ENCODE measurements at places on chromosomes 6 and 20.

DNA sequence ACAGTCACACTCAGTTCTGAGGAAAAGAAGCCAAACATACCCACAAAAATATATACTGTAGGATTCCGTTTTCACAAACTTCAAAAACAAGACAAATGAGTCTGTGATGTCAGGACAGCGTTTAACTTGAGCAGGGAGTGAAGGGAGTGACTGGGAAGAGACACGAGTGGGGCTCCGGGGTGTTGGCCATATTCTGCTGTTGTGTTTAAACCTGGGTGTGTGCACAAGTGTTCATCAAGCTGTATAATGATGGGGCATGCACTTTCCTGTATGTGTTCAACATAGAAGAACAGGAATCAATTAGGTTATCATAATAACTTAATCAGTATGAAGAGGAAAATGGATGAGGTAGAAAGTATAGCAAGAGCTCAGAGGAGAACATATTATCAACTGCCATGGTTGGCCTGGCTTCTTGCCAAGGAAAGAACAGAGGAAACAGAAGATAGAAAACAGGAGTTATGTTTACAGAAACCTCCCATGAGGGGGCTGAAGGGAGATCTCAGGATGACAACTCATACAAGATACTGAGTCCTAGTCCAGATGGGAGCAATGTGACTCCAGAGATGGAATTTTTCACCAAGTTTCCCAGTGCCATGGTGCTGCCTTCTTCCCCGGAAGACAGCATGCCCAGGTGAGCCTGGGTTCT is 15.1 kb upstream of the AFDN start:
- DNase-seq, result no peak

DNA sequence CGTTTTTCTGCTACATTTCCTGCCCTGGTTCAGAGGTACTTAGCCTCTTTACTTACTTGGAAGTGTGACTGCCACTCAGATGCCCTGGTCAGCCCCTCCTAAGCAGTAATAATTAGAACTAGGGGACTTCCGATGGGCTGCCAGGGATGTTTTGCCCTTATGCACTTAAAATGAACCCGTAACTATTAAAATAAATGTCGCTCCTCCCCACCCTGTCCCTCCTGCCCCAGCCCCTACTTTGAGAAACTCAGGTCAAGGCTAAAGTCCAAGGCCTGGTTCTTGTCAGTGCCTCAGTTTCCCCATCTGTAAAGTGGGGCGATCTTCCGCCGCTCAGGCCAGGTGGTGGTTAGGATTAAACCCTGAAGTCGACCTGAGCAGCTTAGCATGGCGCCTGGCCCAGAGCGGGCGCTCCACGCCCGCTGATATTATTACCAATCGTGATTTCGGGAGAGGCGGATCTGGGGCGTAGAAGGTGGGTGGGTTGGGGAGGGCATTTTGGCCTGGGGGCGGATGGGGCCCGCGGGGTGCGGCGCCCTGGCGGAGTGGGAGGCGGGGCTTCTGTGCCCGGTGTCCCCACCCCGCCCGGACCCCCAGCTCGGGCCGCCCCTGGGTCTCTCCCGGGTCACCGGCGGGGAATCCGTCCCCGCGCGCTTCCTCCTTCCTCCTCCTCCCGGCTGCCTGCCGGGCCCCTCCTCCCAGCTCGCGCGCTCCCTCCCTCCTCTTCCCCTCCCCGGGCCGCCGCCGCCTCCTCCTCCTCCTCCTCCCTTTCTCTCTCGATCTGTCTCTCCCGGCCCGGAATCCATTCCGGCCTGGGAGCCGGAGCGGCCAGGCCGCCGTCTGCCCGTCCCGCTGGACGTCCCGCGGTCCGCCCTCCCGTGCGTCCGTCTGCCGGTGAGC is at the start of gene SRC:
TSS of gene SRC (plus strand) at position 802 of the 897 bp plus-strand sequence. CDS start 38,014 bp downstream, outside the sequence.
- DNase-seq, result peak; percentile 21

- no peak for DNase-seq
Observed at GRCh38 chr6:4790158-4790899, 14.1 kb downstream of the CDYL start.

- no peak for DNase-seq
Observed at GRCh38 chr6:126447367-126447766, 107.5 kb downstream of the CENPW start.

DNA sequence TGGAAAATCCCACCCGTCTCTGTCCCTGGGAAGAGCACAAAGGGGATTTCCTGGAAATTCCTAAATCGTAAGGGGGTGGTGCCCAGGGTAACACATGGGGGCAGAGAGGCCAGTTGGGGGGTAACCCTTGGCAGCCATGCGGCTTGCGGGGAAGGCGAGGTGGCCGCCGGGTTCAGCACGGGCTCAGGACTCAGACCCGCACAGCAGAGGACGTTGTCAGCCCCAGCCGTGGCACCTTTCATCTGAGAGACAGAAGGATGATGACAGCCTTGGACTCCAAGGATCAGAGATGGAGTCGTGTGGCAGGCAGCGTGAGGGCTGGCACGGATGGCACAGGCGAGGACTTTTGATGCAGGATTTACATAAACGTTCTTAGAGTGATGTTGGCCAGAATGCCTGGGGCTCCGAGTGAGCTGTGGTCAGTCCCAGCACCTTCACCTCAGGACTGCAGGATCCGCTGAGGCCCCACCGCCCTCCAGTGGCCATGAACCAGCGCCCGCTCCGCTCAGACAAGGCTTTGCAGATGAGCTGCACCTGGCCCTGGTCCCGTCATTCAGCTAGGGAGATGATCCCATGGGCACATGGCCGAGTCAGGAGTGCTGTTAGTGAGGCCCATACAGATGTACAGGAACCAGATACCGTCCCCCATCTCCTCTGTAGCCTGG is 190.3 kb downstream of the TAF4 start:
- DNase-seq, result no peak

- no peak for DNase-seq
Observed at GRCh38 chr6:125944896-125945295, 11.7 kb upstream of the HINT3 start.

DNA sequence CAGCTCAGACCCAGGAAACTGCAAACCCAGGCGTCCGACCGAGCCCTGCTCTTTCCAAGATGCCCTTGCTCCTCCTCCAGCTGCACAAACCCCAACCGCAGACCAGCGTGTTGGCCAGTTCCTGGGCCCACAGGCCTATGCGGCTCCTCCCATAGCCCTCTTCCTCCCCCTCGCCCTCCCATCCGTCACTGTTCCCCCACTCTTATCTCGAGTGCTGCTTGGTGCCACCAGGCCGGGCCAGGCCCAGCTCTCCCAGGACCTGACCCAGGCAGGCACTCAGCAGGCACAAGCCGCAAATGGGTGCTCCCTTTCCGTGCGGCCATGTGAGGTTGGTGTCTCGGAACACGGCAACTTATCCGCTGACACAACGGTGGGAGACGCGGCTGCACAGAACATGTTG is 28.6 kb downstream of the ADRM1 start:
- no peak for DNase-seq

DNA sequence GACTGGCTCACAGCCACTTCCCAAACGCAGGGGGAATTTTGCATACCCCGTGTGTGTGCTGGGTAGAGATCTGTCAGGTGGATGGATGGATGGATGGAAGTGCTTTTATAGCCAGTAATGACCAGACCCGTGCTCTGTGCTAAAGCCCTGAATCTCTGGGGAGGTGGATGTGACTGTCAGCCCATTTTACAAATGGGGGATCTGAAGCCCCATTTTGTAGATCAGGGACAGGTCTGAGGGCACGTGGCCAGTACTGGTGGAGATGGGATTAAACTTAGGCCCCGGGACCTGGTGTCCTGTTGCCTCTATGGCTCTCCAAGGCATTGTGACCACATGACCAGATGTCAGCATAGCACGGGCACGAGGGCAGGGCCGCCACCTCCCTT is 38.2 kb upstream of the ZBP1 start:
- no peak for DNase-seq

DNA sequence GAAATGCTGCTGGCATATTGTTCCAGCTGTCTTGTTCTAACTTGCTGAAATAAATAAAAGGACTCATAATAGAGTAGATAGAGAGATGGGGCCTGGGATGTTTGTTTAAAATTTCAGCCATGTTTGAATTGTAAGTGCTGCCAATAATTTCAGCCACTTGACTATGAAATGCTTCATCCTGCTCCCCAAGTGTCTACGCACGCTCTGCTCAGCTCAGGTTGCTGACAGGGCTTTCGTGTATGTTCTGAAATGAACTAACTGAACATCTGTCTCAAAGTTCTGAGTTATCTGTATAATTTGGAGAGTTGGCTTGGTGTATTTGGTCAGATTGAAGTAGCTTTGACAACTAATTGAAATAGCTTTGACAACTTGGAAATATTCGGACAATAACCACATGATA is 387.8 kb downstream of the BMP2 start:
- peak; percentile 5 for DNase-seq

GRCh38 chr6:138965971-138966370 is 22.1 kb downstream of the REPS1 start:
- no peak for DNase-seq

- DNase-seq, result no peak
Observed at GRCh38 chr20:10467681-10468339, 32.7 kb downstream of the SLX4IP start.

DNA sequence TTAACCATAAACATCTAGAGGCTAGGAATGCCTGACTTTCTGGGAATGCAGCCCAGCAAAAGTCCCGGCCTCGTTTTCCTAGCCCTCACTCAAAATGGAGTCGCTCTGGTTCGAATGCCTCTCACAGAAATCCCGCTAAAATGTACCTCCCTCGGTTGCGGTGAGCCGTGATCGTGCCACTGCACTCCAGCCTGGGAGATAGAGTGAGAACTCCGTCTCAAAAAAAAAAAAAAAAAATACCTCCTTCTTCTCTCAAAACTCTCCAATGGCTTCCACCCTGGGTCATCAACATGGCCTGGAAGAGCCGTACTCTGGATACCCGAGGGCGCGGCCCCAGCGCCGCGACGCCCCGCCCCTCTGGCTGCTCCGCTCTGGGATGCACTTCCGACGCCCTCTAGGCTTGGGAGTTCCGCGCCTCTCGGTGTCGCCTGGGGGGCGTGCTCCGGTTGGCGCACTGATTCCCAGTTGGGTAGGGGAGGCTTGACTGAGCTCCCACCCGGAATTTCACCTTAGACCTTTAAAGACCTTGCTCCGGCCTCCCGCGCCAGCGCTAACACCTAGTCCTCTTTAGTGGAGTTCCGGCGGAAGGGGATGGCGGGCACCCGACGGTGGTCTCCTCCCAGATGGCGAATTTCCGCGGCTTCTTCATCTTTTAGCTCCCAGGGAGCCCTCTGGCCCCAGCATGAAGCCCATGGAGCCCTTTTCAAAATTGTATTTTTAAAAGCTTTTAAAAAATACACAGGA is 12.3 kb downstream of the HMGN4 start:
- peak; percentile 71 for DNase-seq

DNA sequence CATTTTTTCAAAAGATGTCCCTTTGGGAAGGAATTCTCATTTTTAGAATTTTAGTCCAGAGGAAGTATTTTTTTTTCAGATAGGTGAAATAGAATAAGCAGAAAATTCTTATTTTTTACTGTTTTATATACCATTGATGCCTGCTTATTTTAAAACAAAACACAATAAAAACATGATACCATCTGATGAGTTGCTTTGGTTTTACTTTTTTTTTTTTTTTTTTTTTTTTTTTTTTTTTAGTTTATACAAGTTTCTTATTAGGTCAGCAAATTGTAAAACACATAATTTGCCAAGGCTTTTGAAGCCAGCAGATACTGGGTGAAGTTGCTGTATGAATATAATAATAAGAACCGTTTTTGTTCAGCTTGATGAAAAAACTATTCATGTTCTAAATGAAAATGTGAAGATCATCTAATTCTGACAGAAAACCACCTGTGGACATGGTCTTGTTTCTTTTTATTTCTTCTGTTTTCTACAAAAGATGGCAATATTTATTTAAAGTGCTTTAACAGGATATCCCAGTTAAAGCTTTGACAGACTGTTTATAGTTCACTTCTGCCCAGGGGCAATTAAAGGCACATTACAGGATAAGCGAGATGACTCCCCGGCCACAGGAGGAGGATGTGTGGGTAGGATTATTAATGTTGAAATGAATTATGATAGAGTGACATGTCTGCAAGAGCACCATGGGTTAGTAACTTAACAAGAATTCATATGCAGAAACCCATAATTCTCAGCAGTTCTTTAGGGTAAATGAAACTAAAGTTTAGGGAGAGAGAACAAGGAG is 31.1 kb downstream of the MYB start:
- DNase-seq, result no peak

GRCh38 chr6:107576852-107577251 is 86.9 kb downstream of the SOBP start:
- DNase-seq, result no peak

DNA sequence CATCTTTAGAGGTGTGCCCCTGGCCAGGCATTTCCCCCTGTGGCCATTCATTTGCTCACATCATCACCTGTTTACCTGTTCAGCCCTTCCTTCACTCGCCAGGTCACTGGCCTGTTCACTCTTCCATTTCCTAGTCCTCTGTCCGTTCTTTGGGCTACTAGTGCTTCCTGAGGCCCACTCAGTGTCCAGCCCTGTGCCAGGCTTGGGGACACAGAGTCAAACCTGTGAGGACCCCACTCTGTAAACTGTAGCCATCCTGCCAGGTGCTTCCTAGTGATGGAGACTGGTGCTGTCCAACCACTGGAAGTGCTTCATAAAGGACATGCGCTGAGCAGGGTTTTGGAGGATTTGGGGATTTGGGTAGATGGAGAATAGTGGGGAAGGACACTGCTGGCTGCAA is 3.5 kb downstream of the DLGAP4 start:
- DNase-seq, result no peak

DNA sequence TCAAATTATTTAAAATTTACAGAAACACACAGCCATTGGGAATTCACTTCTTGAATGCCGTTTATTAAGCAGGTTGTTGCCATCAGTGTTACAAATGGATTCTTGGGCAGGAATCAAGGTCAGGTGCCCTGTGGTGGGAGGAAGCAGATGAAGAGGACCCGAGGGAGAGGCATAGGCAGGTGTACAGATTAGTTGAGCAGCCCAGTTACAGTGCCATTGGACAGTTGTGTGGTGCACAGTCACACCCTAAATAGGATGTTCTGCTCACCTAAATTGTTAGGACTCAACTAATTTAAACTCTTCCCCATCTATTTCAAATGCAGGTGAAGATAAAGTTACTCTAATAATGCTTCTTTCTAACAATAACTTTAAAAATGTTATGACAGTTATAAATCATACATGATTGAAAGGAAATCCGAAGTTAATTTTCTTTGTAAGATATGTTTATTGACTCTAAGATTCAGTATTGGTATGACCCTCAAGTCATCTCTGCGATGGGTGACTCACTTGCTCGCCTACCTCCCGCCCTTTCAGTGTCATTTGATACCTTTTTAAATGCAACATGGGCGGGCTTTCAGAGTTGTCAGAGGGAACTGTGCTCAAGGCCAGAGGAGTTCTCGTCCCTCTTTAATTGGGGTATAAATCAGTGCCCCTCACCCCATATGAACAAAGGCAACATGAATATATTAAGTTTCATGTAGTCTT is 35.1 kb downstream of the DSE start:
- no peak for DNase-seq

DNA sequence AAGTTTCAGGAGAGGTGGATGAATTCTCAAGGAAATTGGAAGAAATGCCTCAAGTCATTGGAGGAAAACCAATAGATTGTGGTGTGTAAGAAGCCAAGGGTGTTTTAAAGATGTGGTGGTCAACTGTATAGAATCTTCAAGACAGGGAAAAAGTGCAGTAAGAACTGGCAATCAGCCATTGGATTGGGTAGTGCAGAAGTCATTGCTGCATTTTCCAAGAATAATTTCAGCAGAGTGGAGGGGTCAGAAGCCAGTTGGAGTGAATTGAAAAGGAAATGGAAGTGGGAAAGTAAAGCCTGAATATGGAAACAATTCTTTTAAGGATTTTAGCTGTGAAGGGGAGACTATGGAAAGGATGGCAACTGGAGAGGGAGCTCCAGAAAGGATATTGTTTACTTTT is 128.2 kb upstream of the TMEM170B start:
- DNase-seq, result no peak
